ENCODE measurements at places on chromosomes 1 and 21. TPM values are rescaled to one million over a fixed set of nuclear protein-coding genes. Genes with fewer than 3 reads are reported as not detected.

HPCA gene
- 0.66 TPM for polyA plus RNA-seq

TFF2 gene
- not detected for polyA plus RNA-seq

ZFP69B gene
- polyA plus RNA-seq = 5.6 TPM

IGSF3 gene
- 29.7 TPM for polyA plus RNA-seq

SLC1A7 gene
- 0.11 TPM for polyA plus RNA-seq

PTCH2 gene
- polyA plus RNA-seq = 6.2 TPM
